Dermis microvascular lymphatic vessel endothelial cell (primary cell): ENCODE measurements at places on chromosomes 3 and 15. TPM values are rescaled to one million over a fixed set of nuclear protein-coding genes. Genes with fewer than 3 reads are reported as not detected.

SAMMSON gene
- not detected in 2 replicates for total RNA-seq

ST8SIA2 gene
- total RNA-seq, result 0.13 and 0.25 TPM in 2 replicates

GOLGA8K gene
- 0.13 and 0.39 TPM in 2 replicates for total RNA-seq

LRRC31 gene
- not detected in 2 replicates for total RNA-seq

RLBP1 gene
- total RNA-seq, result not detected in 2 replicates

APPL1 gene
- total RNA-seq, result 40.2 and 45.1 TPM in 2 replicates

ARNT2 gene
- total RNA-seq, result under 0.01 and 0.13 TPM in 2 replicates

CD47 gene
- 37.5 and 57.0 TPM in 2 replicates for total RNA-seq

HESX1 gene
- 0.13 and 0.63 TPM in 2 replicates for total RNA-seq

HEXA gene
- total RNA-seq, result 61.4 and 136 TPM in 2 replicates

TLR9 gene
- total RNA-seq, result not detected in 2 replicates

NTRK3 gene
- total RNA-seq, result not detected in 2 replicates

- no peak for DNase-seq
These were observed 95.5 kb upstream of the SETMAR start for GRCh38 chr3:4207672-4208071.

DNA sequence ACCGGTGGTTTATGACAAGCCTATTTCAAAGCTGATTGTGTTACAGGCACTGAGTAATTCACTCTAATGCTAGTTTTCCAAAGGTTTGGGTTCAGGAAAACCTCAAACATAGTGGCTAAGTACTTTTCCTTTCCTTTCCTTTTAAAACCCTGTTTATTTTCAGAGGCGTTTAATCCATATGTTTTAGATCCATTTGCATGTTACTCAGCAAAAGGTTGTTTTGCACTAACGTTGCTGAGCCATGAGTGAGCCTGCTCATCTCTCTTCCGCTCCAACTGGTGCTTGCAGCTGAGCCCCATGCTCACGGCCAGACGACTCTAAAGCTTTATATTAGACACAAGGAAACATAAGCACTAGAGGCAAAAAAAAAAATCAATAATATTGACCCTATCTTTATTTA lies 9.4 kb downstream of the CEMIP start:
- no peak for DNase-seq

DNA sequence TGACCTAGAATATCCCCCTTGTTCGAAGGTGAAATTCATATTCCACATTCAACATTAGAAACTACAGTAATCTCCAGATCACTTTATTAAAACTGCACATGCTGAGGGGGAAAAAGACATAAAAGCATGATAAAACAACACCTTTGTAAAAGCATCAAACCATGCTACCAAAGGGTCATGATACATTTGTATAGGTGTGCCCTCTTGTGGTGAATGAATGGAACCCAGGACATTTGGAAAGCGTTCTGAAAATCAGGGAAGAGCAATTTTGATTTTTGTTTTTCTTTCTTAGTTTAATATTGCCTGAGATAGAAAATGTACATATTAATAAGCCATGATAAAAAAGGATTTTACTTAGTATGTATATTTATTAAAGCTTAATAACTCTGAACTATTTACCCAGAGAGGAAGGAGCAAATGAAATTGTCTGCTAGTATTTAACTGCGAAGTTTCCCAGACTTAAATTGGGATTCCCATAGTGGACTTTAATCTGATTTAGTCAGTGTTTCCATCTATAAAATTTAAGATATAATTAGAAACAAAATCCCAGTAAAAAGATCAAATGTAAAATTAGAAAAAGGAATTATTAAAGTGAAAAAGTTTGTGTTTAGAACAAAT lies 105.8 kb upstream of the ARL6 start:
- DNase-seq, result peak; percentile 14

- no peak for DNase-seq
These were observed 11.9 kb downstream of the ARIH2 start for GRCh38 chr3:48930590-48930989.

DNA sequence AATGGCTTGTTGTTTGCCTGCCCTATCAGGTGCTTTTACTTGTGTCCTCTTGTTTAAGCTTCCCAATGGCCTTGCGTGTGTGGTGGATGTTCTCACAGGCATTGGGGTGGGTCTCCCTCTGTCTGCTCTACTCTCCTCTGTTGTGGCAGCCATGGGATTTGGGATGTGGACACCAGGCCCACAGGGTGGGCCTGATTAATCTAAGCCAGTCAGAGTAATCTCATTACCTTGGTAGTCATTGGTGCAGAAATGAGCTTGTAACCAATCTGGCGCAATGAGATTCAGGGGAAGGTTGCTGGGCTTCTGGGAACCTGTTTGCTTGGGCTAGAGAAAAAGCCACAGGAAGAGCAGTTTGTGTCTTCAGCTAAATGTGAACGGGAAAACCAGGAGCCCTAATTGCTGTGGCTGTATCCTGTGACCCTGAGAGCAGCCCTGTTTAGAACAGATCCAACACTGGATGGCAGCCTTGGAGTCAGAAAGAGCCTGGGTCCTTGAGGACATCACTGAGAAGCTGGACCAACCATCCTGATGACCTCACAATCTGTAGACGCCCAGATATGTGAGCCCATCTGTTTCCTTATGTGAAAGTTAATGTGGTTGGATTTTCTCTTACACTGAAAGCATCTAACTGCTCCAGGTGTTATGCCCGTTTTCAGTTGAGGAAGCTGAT lies 157.3 kb upstream of the UBE2E1 start:
- DNase-seq, result peak; percentile 40

- peak; percentile 33 for DNase-seq
These were observed 5.2 kb upstream of the GATA2 start for GRCh38 chr3:128498127-128498626.

GRCh38 chr3:72137865-72138861 lies 353.2 kb upstream of the PROK2 start:
- no peak for DNase-seq

DNA sequence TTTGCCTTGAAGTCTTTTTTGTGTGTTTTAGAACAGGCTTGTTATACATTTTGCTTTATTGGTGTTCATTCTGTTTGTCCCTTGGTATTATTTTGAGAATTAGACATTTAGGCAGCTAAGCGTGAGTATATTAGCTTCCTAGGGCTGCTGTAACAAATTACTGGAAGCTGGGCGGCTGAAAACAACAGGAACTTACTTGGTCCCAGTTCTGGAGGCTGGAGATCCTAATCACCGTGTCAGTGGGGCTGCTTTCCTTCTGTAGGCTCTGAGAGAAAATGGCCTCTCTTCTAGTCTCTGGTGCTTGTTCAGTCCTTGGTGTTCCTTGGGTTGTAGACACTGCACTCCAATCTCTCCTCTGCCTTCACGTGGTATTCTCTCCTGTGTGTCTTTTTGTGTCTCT lies 142.3 kb downstream of the KLHL25 start:
- DNase-seq, result no peak

DNA sequence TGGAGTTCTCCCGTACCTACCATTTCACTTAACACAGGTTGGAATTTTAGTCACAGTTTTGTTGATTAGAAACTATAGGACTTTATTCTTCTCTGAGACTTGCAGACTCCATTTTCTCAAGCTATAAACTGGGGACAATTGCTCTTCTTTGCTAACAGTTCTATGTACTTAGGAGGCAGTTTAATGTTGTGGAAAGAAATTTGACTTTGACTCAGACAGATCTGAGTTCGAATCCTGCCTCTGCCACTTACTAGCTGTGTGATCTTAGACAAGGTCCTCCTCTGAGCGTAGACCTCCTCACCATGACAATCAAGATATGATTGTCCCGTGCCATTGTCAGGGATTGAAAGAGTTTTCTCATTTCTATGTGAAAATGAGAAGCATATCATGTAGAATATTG lies 196.4 kb upstream of the HES1 start:
- DNase-seq, result no peak

- DNase-seq, result no peak
These were observed 112.7 kb downstream of the TNIK start for GRCh38 chr3:171347301-171348039.

- no peak for DNase-seq
These were observed 211.6 kb downstream of the P3H2 start for GRCh38 chr3:189909139-189909538.

DNA sequence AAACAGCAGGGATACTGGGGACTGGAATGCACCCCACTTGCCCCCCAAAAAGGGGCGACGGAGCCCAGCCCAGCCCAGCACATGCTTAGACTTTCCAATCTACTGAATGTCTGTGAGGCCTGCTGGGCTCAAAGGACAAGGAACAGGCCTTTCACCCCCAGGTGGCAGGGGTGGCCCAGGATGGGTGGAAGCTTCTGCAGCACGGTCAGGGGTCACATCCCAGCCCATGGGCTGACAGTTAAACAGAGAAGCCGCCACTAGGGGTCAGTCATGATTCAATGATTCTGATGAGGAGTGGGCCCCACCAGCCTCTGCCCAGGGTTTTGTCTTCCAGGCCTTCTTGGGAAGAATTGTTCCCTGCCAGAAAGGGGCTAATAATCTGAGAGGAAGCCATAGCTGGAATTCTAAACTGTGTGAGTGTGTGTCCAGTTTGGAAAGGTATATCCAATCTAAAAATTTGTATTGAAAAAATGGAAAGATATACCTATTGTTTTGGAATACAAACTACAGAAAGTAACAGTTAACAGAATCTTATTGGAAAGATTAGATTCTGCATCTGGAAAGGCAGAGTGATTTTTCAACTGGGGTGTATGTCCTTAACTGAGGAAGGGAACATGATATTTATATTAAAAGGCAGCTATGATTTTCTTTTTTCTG lies 2.2 kb downstream of the CHRNB4 start:
- DNase-seq, result peak; percentile 24
